CD4-positive, alpha-beta T cell treated with Interleukin-17A for 4 hours (primary cell): ENCODE measurements at places on chromosomes 12 and 14.
A peak's percentile ranks its signal among the peaks of the same experiment; 100 is the strongest.

- no peak for DNase-seq
Measured at GRCh38 chr14:39232554-39233415, 930 bp upstream of the MIA2 start.

DNA sequence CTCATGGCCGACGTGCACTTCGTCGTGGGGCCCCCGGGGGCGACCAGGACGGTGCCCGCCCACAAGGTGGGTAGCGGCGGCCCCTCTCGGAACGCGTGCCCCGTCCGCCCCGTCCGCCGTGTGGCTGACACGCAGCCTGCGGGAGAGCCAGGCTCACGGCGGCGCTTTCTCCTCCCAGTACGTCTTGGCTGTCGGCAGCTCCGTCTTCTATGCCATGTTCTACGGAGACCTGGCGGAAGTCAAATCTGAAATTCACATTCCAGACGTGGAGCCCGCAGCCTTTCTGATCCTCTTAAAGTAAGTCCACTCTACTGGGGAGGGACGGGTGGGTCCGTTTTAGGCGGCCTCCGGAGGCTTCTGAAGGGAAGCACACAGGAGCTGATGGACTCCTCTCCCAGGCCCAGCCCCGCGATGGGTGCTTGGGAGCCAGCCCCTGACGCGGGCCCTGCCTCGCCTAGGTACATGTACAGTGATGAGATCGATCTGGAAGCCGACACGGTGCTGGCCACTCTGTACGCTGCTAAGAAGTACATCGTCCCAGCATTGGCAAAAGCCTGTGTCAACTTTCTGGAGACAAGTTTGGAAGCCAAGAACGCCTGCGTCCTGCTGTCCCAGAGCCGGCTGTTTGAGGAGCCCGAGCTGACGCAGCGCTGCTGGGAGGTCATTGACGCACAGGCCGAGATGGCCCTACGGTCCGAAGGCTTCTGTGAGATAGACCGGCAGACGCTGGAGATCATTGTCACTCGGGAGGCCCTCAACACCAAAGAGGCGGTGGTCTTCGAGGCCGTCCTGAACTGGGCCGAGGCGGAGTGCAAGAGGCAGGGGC is 1.1 kb downstream of the BTBD6 start:
- no peak for DNase-seq

DNA sequence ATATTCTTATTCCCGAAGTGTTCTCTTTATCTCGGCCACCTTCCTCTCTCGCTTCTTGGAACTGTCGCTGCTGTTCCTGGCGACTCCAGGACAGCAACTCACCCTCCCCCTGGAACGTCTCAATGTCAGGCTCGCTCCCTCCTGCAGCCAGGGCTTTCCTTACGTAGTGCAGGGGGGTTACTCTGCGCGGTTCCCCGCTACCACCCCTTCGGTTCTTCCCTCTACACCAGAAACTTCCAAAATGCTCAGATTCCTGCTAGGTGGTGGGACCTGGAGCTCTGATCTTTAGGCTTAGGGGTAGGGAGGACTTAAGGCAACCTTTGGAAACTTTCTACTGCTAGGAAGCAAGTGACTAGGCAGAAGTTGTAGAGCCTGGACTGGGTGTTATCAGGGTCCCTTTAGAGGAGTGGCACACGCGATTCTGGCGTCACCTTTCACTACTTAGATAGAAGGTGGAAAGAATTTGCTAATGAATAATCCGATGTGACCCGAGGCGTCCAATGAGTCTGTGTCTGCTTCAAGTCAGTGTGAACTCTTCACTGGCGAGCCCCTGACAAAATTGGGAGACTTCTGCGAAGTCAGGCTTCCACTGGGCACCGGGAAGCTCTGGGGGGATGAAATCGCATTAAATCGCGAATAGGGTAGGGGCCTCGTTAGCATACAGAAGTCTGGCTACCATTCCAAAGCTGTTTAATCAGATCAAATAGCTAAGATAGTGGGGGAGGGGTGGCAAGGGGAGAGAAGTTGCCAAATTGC is 900 bp upstream of the DPF3 start:
- DNase-seq, result peak; percentile 19

DNA sequence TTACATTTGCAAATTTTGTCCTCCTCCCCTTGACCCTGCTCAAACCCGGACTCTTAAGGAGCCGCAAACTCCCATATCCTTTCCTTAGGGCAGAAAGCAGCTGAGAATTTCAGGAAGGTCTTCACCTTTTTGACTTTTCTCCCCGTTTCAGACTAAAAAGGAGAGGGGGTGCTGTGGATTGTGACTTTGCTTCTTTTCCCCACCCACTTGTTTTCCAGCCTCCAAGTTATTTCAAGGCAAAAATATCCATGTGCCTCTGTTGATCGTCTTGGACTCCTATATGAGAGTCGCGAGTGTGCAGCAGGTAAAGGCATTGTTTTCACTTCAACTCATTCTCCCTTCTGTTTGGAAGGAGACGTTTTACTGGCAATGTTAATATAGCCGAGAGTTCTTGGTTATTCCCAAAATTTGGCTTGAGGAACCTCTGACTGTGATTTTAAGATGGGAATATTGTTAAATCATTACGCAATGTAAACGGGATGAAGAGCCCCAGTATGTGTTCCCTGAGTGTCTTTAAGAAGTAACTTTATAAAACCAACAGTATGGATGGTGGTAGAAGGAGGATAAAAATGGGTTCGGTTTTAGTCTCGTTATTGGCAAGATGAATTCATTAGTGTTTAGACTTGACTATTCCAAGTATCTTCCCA is 663 bp downstream of the LRRK2 start:
- DNase-seq, result no peak

DNA sequence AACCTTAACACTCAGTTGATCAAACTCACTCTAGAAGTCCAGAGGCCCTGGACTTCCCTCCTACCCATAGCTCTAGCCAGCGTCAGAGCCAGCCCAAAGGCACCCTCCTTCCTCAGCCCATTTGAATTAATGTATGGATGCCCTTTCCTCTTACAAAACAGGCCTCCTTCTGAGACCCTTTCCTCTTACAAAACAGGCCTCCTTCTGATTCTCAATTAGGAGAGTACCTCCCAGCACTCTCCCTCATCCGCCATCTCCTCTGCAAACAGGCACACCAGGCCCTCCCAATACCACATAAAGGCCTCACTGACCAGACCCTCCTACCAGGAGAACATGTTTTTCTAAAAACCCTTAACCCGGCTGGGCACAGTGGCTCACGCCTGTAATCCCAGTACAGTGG is 65.7 kb downstream of the MOK start:
- no peak for DNase-seq

DNA sequence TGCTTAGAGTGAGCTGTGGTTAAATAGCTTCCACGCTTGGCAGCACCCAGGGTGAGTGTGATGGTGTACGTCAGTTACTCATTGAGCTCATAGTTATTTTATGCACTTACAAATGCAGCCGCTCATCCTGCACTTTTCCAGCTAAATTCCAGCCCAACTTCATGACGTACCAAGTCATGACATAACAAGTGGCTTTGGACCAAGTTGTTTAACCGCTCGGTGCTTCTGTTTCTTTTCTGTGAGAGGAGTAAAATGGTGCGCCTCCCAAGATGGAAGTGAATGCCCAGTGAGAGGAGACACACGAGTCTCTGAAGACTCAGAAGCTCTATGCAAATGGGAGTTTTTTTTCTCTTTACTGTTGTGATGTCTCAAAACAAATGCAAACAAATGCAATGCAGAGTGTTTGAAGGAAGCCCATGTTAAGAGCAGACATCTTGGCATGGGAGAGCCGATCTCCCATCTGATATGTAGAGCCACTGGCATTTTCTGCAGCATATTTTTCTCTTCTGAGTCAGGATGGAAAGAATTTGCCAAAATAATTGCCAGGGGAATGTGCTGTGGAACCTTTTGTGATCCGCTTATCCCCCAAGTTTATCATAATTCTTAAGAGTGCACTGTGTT is 72.2 kb downstream of the FBXW8 start:
- DNase-seq, result no peak

- no peak for DNase-seq
Measured at GRCh38 chr14:101884934-101885576, 79.3 kb upstream of the DYNC1H1 start.

GRCh38 chr14:54796961-54797360 is 105.7 kb downstream of the GCH1 start:
- no peak for DNase-seq

DNA sequence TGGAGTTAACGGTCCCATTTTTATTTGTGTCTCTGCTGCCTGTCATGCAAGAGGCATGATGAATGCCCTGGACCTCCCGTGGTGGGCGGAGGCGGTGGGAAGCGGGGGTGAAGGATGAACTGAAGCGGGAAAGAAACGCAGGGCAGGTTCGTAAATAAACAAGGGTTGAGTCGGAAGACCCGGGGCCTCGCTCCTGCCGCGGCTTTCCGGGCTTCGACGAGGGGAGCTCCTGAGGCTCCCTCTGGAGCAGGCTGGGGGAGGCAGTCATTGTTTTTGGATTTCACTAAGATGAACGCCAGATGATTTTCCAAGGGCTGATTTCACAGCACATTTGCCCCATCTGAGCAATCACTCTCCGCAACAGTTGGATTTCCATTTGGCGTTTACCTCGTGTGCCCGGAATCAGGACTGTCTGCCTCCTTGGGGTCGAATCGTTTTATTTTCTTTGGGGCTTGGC is 130.2 kb downstream of the SLC38A6 start:
- DNase-seq, result no peak

DNA sequence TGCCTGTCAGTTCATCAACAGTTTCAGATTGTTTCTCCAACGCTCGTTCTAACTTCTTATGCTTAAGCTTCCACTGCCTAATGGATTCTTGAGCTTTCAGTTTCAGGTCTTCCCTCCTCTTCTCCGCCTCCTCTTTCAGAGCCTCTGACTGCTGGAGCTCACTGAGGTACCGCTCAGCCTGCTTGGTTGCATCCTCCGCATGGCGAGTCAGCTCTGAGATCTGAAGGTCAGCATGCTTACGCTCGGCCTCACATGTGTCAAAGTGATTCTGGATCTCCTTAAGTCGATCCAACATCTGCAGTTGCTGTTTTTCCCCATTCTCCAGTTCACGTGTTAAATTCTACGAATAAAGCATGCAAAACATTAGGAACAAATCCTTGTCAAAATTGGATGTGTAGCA is 148.8 kb downstream of the CEP128 start:
- DNase-seq, result no peak

- DNase-seq, result no peak
Measured at GRCh38 chr14:83470466-83470865, 1936.8 kb upstream of the SEL1L start.

GRCh38 chr12:9925705-9926393 is 6.3 kb downstream of the CLEC2A start:
- DNase-seq, result peak; percentile 38

DNA sequence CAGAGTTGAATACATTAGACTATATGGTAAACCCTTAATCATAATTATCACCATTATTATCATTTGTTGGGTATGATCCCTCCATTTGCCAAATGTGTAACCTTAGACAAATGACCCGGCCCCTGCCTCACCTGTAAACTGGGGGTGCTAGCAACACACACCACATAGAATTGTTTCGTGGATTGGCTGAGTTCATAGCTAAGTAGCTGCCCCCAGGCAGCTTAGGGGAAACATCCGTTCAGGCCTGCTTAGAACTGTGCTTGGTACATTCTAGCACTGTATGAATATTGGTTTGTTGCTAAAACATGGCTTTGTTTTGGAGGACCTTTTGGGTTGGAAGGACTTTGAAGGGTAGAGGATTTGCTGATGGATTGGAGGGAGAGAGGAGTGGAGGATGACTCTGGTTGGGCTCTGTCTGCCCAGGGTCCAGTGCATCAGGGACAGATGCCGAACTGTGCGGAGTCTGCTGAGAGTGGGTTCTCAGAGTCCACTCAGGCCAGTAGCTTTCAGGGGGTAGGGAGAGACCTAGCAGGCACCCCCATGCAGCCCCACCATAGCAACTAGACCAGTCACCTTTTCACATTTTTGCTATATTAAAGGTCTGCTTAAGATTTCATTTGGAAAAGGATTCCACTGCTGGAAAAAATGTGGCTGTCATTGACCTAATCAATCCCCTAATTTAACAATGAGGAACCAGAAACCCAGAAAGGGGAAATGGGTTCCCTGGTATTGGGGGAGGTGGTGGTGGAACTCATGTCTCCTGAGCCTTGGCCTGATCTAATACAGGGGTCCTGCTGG is 2.2 kb downstream of the RIN3 start:
- no peak for DNase-seq

DNA sequence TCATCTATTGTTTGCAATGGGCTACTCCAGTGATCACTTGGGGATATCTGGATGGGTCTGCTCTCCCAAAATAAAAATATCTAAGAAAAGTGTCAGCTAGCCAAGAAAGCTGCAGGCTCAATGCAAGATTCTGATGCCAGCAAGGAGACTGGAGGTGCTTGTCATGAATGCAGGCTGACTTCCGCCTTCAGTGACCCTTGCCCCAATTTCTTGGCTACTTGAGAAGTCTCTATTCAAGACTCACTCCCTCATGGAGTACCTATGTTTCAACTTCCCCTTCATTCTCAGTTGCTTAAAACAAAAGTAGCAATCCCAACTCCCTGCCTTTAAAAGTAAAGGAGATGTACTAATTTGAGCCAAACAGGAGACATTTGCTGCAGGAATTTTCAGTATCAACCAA is 123.9 kb downstream of the GPR65 start:
- no peak for DNase-seq

DNA sequence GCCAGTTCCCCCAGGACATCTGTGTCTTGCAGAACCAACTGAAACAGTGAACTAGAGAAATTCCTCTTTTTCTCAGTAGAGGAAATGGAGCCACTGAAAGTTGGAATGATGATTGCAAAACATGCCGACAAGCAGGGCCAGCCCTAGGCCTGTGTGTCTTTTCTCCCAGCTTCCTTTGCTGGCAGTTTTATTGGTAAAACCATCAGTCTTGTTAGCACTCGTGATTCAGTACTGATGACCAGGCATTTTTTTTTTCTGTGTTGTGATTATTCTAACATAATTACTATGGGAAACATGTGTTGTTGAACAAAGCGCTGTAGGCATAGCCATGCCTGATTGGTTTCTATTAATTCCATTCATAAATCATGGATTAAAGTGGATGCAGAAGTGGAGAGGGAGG is 620.7 kb downstream of the AACS start:
- no peak for DNase-seq
